Ovary (tissue), 10 donors: ENCODE measurements at places on chromosomes 5 and 9. TPM values are rescaled to one million over a fixed set of nuclear protein-coding genes. Genes with fewer than 3 reads are reported as not detected.

DNA sequence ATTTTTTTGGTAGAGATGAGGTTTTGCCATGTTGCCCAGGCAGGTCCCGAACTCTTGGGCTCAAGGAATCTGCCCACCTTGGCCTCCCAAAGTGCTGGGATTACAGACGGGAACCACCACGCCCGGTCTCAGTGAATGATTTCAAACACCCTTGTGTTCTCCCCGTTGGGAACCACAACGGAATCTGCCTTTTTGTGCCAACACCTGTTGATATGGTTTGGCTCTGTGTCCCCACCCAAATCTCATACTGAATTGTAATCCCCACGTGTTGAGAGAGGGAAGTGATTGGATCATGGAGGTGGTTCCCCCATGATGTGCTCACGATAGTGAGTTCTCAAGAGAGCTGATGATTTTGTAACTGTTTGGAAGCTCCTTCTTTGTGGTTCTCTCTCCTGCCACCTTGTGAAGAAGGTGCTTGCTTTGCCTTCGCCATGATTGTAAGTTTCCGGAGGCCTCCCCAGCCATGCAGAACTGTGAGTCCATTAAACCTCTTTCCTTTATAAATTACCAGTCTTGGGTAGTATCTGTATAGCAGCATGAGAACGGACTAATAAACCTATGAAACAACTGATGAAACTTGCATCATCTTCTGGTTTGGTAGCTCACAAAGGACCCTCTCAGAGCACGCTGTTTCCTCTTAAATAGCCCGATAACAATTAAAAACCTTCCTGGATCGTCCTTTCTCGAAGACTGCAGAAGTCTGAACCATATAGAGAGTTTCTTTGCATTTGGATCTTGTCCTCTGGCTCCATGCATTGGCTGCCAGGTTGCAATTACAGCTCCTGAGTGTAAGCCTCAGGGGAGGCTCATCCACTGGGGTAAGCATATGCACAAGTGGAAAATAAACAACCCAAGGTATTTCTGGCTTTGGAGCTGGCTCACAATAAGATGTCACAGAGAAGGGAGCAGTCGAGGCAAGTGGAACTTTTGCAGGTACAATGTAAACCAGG lies 91.5 kb downstream of the SPRY4 start:
- H3K36me3 ChIP-seq: no peaks in the 10 kb centered on the region
- H3K27me3 ChIP-seq: no peaks in the 10 kb centered on the region
- DNase-seq: no peak
- H3K4me3 ChIP-seq: no peak overlapping the region
- no peak overlapping the region for H3K27ac ChIP-seq

- no peaks in the 10 kb centered on the region for H3K36me3 ChIP-seq
- H3K4me1 ChIP-seq: no peaks in the 10 kb centered on the region
- H3K4me3 ChIP-seq: no peak overlapping the region
- no peaks in the 10 kb centered on the region for H3K27me3 ChIP-seq
Measured at GRCh38 chr5:79284846-79285245, 48.9 kb downstream of the JMY start.

- H3K27ac ChIP-seq: no peak overlapping the region
- DNase-seq: no peak
- H3K36me3 ChIP-seq: no peaks in the 10 kb centered on the region
- peaks cover 13% of the 10 kb centered on the region for H3K4me1 ChIP-seq
- no peaks in the 10 kb centered on the region for H3K27me3 ChIP-seq
- no peak overlapping the region for H3K4me3 ChIP-seq
Measured at GRCh38 chr9:123925819-123926218, 4.1 kb downstream of the DENND1A start.

- H3K4me3 ChIP-seq: no peak overlapping the region
- no peaks in the 10 kb centered on the region for H3K36me3 ChIP-seq
- H3K27me3 ChIP-seq: no peaks in the 10 kb centered on the region
- peaks cover 38% of the 10 kb centered on the region for H3K4me1 ChIP-seq
Measured at GRCh38 chr5:134550271-134551214, 25.1 kb downstream of the JADE2 start.

GRCh38 chr9:101477736-101478135 lies 42.2 kb upstream of the ALDOB start:
- no peak overlapping the region for H3K4me3 ChIP-seq
- peak; percentile 23 for DNase-seq
- H3K27ac ChIP-seq: no peak overlapping the region
- H3K27me3 ChIP-seq: no peaks in the 10 kb centered on the region

DNA sequence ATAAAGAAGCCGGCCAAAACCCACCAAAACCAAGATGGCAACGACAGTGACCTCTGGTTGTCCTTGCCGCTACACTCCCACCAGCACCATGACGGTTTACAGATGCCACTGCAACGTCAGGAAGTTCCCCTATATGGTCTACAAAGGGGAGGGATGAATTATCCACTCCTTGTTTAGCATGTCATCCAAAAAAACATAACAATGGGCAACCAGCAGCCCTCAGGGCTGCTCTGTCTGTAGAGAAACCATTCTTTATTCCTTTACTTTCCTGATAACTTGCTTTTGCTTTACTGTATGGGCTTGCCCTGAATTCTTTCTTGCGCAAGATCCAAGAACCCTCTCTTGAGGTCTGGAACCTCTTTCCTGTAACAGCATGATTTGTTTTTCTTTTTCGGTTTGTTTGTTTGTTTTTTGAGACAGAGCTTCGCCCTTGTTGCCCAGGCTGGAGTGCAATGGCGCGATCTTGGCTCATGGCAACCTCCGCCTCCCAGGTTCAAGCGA lies 2.0 kb upstream of the UAP1L1 start:
- DNase-seq: no peak
- H3K4me1 ChIP-seq: peaks cover 5% of the 10 kb centered on the region
- H3K27me3 ChIP-seq: no peaks in the 10 kb centered on the region
- H3K27ac ChIP-seq: no peak overlapping the region

- peaks cover 4% of the 10 kb centered on the region for H3K4me1 ChIP-seq
- H3K27ac ChIP-seq: no peak within 1 kb of the TSS
- no peaks in the 10 kb centered on the region for H3K27me3 ChIP-seq
- H3K4me3 ChIP-seq: peak within 1 kb of the TSS; percentile 56
Measured at GRCh38 chr5:129904102-129904666, at the start of gene CHSY3. Gene CHSY3 (plus strand): TSS chr5:129904465.

GRCh38 chr5:160369990-160370712 lies at the start of gene C1QTNF2:
Gene C1QTNF2 (minus strand): TSS chr5:160370626. CDS start chr5:160355011, 15,615 bp downstream.
- peak within 1 kb of the TSS; percentile 53 for H3K4me3 ChIP-seq
- peak within 1 kb of the TSS; percentile 11 for H3K27ac ChIP-seq
- H3K27me3 ChIP-seq: no peaks in the 10 kb centered on the region
- no peaks in the 10 kb centered on the region for H3K4me1 ChIP-seq
- H3K36me3 ChIP-seq: no peaks in the 10 kb centered on the region
- DNase-seq: peak; percentile 67

Gene SARDH
- total RNA-seq: 5.9 TPM

Gene GCNT4
- total RNA-seq: 3.2 TPM

Gene SUSD3
- total RNA-seq: 30.5 TPM

Gene CD72
- total RNA-seq: 0.28 TPM
